ENCODE measurements at places on chromosomes 3 and 15. TPM values are rescaled to one million over a fixed set of nuclear protein-coding genes. Genes with fewer than 3 reads are reported as not detected.

Gene NPAP1
- not detected for polyA plus RNA-seq

Gene PIAS1
- polyA plus RNA-seq, result 20.0 TPM

DNA sequence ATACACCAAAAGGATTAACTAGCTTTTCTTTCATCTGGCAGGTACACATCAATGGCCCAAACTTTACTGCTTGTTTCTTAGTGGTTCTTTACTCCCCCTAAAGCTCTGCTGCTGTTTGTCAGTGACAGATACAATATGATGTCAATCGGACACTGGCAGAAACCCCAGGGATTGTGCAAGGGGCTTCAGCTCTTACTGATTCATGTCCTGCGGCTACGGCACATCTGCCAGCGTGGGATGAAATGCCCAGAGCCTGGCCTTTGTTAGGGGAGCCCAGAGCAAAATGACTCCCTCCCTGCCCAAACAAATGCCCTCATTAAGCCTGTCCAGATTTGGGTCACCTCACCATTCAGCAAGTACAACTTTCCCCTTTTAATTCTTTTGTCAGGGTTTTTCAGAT, 28.3 kb downstream of the SRP14 start:
- peak; percentile 82 for DNase-seq

DNA sequence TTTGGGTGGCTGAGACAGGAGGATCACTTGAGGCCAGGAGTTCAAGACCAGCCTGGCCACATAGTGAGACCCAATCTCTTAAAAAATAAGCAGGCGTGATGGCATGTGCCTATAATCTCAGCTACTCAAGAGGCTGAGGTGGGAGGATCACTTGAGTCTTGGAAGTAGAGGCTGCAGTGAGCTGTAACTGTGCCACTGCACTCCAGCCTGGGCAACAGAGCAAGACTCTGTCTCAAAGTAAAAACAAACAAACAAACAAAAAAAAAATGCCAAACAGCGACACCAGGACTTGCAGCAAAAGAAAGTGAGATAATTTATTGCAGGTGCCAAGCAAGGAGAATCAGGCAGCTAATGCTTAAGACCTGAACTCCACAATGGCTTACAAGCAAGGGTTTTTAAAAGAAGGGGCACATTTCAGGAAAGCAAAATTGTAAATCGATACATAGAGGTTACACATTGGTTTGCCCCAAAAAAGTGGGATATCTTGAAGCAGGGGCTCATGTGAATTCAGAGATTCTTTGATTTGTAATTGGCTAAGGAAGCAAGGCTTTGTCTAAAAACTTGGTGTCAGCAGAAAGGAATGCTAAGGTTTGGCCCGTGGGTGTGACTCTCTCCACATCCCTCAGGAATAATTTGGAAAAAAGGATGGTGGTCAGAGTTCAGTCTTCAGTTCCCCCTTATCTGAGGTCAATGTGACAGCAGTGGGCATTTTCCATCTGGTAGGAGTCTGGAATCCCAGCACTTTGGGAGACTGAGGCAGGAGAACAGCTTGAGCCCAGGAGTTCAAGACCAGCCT, 5.2 kb upstream of the MPI start:
- peak; percentile 27 for DNase-seq

DNA sequence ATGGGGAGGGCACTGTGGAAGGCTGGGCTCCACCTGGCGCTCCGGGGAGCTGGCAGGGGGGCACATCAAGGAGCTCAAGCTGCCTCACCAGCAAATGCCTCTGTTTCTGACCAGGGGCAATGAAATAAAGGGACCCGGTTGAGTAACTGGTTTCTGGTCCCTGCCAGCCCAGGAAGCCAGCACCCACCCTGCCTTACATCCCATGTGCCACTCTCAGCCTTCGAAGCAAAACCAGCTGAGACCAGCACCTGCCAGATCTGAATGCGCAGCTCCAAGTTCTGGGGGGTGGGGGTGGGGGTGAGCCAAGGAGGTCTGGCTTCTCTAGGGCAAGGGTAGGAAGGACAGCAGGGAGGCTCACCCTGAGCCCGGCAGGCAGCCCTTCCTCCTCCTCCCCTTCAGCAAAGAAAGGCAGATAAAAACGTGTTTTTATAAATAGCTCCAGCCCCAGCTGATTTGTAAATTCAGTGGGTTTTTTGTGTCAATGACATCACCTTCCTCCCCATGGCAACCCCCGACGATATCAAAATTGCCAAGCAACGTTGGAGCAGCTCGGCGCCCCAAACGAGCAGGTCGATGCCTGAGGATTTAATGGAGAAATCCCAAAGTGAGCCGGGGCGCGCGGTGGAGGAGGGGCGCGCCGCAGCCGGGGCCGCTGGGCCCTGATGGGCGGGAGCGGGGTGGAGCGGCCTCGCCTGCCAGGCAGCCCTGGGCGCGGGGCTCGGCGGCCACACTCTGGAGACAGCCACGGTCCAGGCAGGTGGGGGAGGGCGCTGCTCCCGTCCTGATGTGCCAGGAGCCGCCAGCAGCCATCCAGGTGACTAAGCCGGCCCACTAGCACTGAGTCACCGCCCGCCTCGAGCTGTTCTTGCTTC, at the start of gene PAK6:
PAK6 (plus strand) TSS at position 532 of the 872 bp plus-strand sequence. CDS start 25,723 bp downstream, outside the sequence.
- DNase-seq, result peak; percentile 53

GRCh38 chr15:38540510-38540909, 24.1 kb downstream of the RASGRP1 start:
- no peak for DNase-seq

Gene PGBD4
- 0.75 TPM for polyA plus RNA-seq
